Left lung (tissue), 14 donors: ENCODE measurements at places on chromosomes 7 and 10.

- no peak for DNase-seq
These were observed 94.4 kb upstream of the SEMA3C start for GRCh38 chr7:81013083-81013817.

- DNase-seq, result no peak
These were observed 24.0 kb downstream of the SRPK2 start for GRCh38 chr7:105364684-105365083.

DNA sequence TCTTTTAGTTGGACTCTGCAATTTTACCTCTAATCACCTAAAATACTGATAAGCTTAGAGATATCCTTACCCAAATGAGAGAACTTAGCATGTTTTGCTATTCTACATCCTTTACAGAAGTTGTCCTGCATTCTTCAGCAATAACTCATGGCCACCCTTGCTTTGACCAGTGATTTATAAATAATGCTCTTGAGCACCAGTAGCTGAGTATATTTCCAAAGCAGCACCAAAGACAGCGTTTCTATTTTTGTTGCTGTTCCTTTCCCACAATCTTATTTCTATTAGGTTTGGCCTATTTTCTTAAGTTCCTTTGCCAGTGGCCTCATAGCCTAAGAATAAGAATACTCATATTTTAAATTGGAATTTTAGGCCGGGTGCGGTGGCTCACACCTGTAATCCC lies 15.0 kb downstream of the ARPC1A start:
- no peak for DNase-seq

GRCh38 chr10:103564776-103565520 lies 71.4 kb downstream of the NEURL1 start:
- DNase-seq, result no peak

DNA sequence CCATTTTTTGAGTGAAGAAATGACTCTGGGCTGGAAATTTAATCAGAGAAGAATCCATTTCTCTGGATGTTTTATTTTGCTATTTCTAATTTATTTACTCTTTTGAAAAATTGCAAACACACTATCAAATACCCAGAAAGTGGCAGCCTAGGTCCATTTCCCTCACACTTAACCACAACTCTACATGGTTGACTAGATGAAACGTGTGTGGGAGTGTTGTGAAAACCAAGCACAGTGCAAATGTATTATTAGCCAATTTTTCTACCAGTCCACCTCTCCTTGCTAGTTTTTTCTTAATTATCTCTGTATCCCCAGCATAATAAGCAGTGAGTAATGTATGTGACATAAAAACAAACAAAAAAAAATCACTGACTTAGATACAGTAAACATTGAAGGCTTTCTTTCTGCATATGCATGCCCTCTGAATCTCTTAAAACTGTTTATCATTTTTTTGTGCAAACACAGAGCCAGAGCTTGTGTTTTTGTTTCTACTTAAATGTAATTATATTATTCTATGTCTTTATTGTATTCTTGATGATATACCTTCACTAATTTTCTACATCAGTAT lies 30.9 kb downstream of the SCIN start:
- DNase-seq, result no peak

- DNase-seq, result no peak
These were observed 278.2 kb upstream of the IMMP2L start for GRCh38 chr7:111840528-111840927.

DNA sequence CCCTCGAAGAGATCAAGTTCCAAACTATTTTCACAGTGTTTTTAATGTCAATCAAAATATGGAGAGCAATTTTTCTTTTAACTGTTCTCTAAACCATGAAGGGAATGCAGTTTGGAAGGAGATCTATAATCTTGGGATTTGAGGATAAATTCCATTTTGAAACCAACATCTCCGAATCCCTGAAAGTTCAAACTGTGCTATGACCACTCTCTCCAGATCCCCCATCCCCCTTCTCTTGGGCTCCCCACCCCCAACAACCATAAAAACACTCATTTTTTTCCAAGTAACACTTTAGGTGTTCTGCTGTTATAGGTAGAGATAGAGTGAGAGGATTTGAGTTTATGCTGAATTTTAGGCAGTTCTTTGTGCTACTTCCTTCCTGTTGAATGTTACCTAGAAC lies 1.7 kb downstream of the CALD1 start:
- no peak for DNase-seq

DNA sequence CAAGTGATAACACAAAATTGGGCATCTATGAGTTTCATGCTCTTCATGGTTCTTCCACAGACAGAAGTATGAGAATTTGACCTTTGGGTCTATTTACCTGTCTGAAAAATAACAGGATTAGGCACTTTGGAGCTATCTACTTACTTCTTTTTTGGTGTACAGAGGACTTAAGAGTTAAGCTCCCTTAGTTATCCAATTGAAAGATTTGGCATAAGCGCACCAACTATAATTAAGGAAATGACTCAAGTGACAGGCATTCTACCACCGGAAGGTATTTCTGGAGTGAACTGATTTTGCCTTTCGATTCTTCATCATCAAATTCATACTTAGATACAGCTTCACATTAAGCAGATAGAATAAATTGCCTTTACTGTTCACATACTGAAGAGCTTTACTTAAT lies 43.9 kb downstream of the IFIT5 start:
- DNase-seq, result no peak

DNA sequence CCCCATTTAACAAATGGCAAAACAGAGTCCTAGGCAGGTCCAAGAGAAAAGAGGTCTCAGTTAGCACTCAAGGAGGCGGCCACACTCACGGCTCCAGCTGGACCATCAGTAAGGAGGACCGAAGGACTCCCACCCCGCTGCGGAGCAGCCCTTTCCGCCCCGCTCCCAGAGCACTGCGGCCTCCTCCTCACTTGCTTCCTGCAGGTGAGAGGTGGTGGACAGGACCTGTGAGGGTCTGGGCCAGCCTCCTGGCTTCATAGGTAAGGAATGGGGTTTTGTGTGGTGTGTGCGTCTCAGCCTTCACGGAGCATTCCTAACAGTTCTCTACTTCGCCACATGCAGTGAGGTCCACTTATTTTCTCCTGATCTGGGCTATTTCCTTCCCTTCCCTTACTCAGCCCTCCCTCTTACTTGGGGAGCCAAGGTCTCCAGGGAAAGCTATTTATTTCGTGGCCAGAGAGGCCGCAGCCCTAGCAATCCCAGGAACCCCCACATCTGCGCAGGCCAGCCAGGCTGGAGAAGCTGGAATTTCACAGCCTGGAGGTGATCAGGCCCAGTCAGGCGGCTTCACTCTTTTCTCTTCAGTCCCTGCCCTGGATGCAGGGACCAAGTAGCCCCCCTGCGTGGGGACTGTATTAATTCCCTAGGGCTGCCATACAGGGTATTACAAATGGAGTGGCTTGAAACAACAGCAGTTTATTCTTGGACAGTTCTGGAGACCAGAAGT lies 45.9 kb downstream of the ZNF783 start:
- no peak for DNase-seq

- DNase-seq, result no peak
These were observed 172.2 kb upstream of the FERD3L start for GRCh38 chr7:19317461-19317860.

DNA sequence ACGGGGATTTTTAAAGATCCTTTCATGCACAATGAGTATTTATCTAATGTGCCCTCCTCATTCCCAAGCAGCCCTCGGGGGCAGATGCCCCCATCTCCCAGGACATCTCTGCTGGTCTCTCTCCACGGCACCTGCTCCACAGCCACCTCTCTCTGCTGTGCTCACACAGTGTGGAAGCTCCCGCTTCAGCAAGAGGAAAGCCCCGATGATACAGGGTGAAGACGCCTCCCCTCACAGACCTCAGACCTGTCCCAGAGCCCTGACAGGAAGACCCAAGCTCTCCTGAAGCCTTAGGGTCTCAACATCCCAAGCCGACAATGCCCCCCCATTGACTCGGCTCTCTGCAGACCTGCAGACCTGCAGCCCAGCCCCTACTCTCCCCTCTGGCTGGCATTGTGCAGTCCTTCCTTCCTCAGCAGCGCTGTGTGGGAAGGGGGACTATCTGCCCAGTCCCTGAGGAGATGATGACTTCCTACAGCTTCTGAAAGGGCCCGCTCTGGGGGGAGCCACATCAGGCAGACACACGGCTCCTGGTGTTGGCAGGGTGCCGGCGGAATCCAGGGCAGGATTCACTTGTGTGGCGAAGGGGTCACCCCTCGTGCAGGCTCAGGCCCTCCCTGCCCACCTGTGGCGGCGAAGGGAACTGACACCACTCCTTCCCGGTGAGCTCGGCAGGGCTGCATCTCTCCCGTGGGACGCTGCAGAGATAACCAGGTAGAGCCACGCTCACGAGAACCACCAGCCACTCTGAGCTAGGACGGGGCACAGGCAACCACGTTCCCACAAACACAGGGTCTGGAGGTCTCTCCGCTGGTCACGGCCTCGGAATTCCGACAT lies 61.8 kb downstream of the PTPRN2 start:
- peak; percentile 77 for DNase-seq

GRCh38 chr10:6567884-6568283 lies 12.2 kb downstream of the PRKCQ start:
- DNase-seq, result no peak

- no peak for DNase-seq
These were observed 480 bp downstream of the VPS50 start for GRCh38 chr7:93232673-93233018.

DNA sequence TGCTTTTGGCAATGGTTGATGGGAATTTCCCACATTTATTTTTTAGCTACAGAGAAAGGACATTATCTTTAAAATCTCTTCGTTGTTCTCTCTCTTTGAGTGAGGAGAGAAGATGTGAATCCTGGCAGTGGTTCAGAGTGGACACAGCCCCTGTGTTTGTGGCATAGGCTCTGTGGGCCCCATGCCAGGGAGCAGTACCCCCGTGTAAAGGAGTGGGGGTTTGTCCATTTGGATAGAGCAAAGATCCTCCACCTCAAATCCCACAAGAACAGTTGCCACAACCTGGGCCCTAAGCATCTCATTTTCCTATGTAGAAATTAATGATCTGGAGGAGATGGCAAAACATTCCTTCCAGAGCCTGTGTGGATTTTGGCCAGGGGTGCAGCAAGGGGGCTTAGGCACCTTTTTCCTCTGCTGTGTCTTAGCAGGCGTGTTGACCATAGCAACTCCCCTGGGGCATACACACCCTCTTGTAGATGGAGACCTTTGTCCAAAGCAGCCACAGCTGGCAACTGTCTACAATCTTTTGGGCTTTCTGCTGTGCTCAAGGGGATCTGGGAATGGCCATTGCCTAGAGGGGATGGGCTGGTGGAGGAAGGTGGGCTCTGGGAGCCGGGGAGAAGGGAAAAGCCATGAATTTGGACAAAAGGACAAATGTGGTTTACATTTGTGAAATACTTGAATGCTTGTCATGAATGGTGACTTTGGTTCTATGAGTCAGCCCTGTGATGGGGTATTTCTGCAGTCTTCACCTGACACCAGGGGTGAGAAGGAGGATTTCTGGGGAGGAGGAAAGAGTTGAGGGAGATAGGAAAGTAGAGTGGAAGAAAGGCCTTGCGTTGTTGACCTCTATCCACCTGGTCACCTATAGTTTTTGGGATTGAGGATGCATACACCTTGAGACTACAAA lies 92.0 kb downstream of the TCF7L2 start:
- DNase-seq, result no peak

DNA sequence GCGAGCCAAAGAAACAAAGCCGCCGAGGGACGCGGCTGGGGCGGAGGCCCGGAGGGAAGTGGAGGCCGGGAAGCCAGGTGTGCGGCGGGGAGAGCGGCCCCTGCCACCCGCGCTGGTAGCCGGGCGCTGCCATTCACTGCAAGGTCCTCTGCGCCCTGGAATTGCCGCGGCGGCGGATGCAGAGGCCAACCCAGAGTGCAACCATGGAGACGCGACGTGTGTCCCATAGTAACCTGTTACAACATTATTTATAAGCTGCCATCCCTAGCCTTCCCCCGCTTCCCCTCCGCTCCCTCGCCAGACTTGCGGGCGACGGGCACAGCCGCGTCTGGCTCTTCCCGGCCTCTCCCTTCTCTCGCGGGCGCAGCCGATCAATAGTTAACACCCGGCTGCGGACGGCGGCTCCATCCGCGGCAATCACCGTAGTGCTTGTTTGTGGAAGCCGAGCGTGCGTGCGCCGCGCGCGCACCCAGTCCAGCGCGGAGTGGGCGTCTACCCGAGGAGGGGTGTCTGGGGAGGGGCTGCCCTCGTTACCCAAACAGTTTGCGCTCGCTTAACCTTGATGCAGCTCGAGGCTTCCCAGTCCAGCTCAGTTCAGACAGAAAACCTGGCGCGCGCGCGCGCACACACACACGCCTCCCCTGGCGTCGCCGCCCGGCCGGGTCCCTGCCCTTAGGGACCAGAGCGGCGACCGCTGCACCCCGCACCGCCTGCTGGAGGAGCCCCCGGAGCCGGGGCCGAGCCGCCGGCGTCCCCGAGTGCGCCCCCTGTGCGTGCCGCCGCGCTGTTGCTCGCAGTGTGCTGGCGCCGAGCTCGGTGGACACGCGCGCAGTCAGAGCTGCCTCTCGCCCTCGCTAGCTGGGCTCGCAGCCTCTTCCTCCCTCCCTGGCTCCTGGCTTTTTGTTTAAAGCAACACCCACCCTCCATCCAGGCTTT lies 165.4 kb upstream of the DPP6 start:
- DNase-seq, result no peak

DNA sequence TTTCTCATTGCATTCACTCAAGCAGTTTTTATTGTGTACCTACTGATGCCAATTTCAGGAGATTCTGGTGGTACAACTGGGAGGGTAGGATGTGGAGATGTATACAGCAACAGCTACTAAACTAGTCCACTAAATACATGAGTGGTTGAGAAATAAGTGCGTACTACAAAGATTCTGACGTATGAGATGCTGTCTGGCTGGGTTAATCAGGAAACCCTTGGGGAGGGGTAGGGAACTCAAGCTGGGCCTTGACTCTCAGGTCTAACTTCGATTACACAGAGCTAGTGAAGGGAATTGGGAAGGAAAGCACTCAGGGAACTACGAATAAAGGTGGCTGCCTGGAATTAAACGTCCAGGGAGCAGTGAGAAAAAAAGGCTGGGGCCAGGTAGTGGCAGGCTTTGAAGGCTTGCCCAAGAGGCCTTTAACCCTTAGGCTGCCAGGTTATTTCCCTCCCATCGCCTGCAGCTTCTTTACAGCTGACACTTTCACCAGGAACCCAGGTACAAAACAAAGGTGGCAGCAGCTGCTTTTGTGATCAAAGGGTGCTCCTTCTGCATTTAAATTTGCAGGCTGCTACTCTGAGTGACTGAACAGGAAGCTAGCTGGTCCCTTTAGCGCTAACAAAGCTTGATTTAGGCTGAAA lies 3.2 kb downstream of the MMS19 start:
- DNase-seq, result no peak

DNA sequence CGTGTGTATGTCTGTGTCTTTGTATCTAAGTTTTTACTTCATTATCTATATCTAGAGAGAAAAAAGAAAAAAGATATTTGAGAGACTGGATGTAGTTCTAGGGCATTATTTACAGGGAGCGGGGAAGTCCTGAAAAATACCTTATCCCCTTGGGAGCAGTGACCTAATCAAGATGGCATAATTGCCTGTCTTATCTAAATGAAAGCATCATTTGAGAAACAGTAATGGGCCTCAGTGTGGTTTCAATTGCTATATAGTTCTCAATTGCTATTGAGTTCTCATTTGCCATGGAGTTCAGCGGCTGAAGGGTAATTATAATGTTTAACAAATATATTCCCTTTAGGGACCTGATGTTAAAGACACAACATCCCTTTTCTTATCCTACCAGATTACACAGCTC lies 216.5 kb downstream of the PLXNA4 start:
- DNase-seq, result no peak

GRCh38 chr10:77635402-77636227 lies 2.0 kb downstream of the KCNMA1 start:
- DNase-seq, result no peak

GRCh38 chr10:102872163-102872562 lies 2.9 kb downstream of the AS3MT start:
- DNase-seq, result no peak
